ENCODE measurements at places on chromosomes 4 and X. TPM values are rescaled to one million over a fixed set of nuclear protein-coding genes. Genes with fewer than 3 reads are reported as not detected.

DNA sequence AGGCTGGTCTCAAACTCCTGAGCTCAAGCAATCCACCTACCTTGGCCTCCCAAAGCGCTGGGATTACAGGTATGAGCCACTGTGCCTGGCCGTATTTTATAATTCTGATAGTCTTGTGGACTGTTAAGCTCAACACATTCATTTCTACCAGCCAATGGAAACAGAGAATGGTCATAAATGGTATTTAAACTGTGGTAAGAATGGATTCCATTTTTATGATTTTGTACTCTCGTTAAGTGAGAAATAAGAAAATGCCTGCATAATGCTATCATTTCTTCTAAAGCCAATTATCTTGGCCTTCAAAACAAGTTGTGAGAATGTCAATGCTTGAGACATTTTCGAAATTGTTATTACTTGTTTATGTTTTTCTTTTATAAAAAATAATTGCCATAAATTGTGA is 321.0 kb downstream of the IL15 start:
- no peak for DNase-seq

The ITM2A gene
- total RNA-seq, result 2.2 TPM

The PNMA3 gene
- total RNA-seq, result 0.23 TPM

DNA sequence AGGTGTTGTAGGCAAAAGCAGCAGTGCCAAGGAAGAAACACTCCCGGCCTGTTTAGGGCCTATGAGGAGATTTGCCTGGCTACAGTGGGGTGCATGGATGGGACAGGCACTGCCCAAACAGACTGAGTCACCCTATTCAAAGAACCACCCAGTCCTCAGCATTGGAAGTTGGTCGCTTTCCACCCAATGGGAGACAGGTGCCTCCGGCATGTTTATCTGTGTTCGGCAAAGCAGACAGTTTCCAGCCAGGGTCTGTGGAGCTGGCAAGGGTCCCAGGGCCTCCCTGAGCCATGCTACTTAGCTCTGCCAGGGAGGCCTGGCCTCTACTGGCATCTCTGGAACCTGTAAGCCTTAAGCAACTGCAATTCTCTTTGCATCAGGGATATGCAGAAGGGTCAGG is 165.1 kb upstream of the ATP6AP2 start:
- no peak for DNase-seq

- no peak for DNase-seq
Observed at GRCh38 chr4:14831416-14831815, 170.9 kb upstream of the CPEB2 start.

- peak; percentile 82 for DNase-seq
Observed at GRCh38 chr4:6917461-6918271, 8.0 kb downstream of the TBC1D14 start.

DNA sequence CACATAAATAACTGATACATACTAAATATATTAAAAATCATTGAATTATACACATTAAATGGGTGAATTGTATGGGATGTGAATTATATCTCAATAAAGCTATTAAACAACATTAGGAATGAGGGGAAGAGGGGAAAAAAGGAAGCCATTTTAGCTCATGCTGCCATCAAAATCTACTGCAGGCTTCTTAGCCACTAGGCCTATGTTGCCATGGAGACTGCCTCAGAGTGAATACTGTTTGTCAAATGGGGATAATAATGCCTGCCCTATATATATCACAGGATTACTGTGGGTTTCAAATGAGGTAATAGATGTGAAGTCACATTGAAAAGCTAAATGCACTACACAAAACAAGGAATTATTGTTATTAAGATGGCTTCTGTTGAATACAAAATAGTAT is 21.2 kb downstream of the TMEM255A start:
- DNase-seq, result no peak

DNA sequence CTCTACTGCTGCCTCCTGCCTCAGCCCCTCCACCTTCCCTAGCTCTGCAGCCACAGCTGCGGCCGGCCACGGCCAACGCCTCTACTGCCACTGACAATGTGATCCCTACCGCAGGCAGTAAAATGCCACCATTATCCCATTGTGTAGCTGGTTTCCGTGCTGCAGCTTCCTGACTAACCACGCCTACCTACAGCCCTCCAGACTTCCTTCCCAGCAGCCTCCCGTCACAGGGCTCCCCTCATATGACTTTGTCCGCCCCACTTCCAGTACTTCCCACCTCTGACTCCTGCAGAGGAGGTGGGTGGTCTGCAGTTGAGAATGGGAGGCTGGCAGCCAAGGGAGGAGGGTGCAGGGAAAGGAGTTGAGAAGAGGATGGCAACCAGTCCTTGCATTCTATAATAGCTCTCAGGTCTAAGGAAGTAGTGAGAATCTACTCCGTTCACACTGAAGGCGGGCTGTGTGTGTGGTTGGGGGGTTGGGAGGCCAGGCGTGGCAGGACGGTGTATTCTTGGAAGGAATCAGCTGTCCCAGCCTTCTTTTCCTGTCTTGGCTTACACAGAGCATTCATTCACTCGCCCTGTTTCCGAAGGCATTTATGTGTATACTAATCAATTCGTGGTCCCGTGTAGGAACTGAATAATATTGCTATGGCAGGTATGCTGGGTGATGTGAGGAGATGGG is 33.1 kb upstream of the USP51 start:
- DNase-seq, result no peak

- no peak for DNase-seq
Observed at GRCh38 chr4:8762951-8763735, 108.5 kb downstream of the HMX1 start.

The FGFR3 gene
- 48.5 TPM for total RNA-seq

The ZNF718 gene
- 1.6 TPM for total RNA-seq

The DCHS2 gene
- 0.08 TPM for total RNA-seq

DNA sequence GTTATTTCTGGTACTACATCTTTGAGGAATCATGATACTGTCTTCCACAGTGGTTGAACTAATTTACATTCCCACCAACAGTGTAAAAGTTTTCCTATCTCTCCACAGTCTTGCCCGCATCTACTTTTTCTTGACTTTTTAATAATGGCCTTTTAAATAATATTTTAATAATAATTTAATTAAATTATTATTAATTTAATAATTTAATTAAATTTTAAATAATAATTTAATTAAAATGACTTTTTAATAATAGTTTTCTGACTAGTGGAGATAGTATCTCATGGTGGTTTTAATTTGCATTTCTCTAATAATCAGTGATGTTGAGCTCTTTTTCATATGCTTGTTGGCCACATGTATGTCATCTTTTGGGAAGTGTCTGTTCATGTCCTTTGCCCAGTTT is 1395.0 kb upstream of the ADGRL3 start:
- DNase-seq, result no peak

- DNase-seq, result no peak
Observed at GRCh38 chr4:22932326-22932725, 239.6 kb downstream of the GBA3 start.

The STBD1 gene
- 18.3 TPM for total RNA-seq

GRCh38 chrX:41723826-41724225 is at the start of gene GPR82:
Gene GPR82, plus strand, starts transcription at chrX:41724181. Its CDS starts 2,846 bp downstream, at chrX:41727027.
- no peak for DNase-seq

- DNase-seq, result no peak
Observed at GRCh38 chrX:13649838-13650237, 3.1 kb upstream of the TCEANC start.

The ENPEP gene
- 18.9 TPM for total RNA-seq

GRCh38 chr4:181525634-181526033 is 717.6 kb upstream of the TENM3 start:
- DNase-seq, result no peak

GRCh38 chrX:71181910-71182799 is 37.5 kb downstream of the NLGN3 start:
- peak; percentile 89 for DNase-seq

DNA sequence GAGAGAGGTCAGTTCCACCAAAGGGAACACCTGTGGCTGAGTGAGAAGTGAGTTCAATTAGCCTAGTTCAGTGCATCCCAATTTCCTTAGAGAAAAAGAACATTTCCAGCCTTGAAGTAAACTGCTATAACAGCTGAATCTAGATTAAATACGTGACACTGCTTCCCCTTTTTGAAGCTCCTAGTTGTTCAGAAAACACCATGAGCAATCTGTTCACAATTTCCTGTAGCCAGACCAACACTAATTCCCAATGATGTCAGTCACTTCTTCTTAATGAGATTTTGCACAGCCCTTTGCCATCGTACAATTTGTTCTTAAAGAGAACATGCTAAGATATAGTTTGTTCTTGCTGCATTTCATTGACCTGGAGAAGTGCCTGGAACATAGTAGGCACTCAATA is 144.6 kb upstream of the EDNRA start:
- DNase-seq, result no peak

DNA sequence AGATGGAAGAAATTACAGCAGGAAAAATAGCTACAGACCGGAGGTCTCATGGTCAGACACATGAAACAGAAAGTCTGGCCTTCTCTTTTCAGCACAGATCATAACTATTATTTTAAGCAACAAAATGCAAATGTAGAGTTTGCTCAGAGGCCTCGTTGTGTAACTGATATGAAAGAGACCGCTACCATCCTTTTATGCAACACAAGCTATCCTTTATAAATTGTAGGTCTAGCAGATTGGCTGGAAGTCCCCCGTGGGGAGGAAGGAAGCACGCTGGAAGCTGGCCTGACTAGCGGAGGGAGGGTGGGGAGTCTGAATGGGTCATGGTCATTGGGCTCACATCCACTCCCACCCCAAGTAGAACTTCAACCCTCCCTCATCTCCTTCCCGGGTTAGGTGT is 27.7 kb downstream of the DMP1 start:
- no peak for DNase-seq

DNA sequence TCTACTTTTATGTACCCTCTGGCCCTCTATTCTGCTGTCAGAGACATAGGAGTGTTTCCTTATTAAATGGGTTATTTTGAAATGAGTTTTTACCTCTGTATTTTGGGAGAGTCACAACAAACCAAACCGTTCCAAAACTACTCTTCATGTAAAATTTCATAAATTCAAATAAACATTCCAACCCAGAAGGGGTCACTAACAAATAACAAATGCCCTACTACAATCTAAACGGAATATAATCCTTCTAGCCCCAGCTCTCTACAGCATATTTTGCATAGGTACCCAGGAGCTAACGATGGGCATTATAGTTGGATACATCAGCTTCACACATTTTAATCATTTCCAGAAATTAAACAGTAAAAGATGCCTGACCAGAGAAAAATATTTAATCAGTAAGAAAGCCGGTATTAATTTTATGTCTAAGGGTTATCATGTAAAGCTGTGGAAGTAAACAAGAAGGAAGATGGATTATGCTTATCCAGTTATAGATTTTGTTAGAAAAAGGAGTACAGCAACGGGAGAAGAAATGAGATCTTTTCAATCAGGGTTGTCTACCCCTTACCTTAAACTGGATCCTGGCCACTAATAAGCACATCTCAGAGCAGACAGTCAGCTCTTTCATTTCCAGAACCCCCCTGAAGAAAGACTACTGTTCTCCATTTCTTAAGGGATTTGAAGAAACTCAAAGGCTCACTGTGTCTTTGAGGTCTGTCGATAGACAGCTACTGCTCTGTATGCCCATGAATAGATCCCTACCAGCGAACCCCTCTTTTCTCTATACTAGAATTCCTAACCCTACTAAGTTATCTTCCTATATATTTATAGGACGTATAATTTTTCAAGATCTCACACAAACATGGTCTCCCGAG is 1.2 kb downstream of the UGDH start:
- DNase-seq, result no peak

Measured in left lobe of liver (tissue), 2 donors.